ENCODE measurements at places on chromosomes 12 and 14. TPM values are rescaled to one million over a fixed set of nuclear protein-coding genes. Genes with fewer than 3 reads are reported as not detected.
A peak's percentile ranks its signal among the peaks of the same experiment; 100 is the strongest.

DNA sequence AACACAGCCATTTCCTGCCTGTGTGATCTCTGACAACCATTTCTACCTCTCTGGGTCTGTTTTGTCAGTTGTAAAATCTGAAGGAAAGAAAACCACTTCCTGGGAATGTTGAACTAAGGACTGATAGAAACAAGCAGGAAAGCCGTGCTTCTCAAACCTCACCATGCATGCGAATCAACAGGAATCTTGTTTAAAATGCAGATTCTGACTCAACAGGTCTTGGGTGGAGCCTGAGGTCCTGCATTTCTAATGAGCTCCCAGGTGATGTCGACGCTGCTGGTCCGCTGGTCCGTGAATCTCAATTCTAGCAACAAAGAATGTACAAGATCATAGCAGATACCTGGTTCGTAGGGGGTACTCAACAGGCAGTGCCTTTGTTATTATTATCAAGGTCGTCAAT lies 38.0 kb upstream of the GPATCH2L start:
- DNase-seq, result no peak

DNA sequence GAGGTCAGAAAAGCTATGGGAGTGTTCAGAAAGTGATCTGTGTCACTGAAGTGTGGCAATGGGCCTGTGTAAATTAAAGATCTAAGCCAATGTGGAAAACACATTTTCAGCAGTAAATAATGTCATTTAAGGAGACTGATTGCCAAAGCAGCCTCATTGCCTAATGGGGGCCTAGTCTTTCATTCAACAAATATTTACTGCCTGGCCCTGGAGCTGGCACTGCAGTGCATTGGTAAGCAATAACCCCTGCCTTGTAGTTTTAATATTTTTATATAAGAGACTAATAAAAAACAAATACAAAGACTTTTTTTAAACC lies 326.6 kb downstream of the BTG1 start:
- DNase-seq, result no peak

- peak; percentile 31 for DNase-seq
Observed at GRCh38 chr12:59084511-59085375, 164.4 kb upstream of the LRIG3 start.

- no peak for DNase-seq
Observed at GRCh38 chr14:22010545-22011252, 337.1 kb upstream of the OR4E1 start.

The OVCH1 gene
- total RNA-seq, result not detected

The LIN7A gene
- 10.0 TPM for total RNA-seq

- DNase-seq, result no peak
Observed at GRCh38 chr12:50241178-50241577, 42.1 kb downstream of the LIMA1 start.

DNA sequence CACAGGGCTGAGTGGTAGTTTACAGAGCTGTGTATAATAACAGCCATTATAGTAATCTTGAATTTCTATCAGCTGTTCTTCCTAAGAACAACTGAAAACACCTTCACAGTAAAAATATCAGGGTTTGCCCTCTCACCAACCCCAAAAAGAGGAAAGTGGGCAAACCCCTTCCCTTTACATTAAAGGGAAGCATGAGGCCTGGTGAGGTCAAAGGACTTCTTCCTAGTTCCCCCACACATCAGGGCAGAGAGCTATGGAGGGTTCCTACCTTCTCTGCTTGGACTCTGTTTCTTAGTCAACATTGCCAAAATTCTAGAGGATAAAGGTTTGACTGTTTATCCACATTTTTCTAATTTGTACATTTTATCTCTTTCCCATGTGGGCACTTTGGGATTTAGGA lies 4.4 kb upstream of the RPAP3 start:
- DNase-seq, result no peak

DNA sequence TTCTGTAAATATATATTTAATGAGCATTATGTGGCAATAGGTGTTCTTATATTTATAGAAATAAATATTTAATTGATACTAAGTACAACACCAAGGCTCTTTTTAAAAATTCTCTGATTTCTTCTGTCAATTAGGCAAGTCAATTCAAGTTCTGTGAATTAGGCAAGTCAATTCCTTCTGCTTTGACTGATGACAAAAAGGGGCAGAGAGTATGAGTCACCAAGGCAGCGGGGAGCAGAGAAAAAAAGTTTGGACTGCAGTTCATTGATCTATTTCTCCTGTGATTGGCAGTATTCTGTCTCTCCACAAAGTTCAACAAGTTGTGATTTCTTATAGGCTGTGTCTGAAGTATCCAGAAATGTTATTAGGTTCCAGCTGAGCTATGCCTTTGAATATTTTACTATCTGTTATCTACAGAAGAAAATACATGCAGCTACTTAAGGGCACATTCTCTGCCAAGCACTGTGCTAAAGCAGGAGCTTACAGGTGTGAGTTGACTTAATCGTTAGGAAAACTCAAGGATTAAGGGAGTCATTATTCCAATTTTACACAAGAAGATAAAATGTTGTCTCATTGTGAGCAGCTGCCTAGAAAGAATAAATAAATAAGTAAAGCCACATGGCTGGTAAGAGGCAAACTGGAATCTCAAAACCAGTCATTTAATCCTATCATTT lies 206.4 kb upstream of the ALG10B start:
- DNase-seq, result no peak

GRCh38 chr12:64125913-64126312 lies 96.2 kb downstream of the KICS2 start:
- peak; percentile 21 for DNase-seq

- no peak for DNase-seq
Observed at GRCh38 chr14:34782031-34782430, 67.6 kb upstream of the CFL2 start.

The PLXNC1 gene
- total RNA-seq, result 0.76 TPM

- no peak for DNase-seq
Observed at GRCh38 chr12:52164624-52165023, 27.2 kb downstream of the KRT80 start.

The STXBP6 gene
- total RNA-seq, result 5.3 TPM

The BATF gene
- total RNA-seq, result not detected

DNA sequence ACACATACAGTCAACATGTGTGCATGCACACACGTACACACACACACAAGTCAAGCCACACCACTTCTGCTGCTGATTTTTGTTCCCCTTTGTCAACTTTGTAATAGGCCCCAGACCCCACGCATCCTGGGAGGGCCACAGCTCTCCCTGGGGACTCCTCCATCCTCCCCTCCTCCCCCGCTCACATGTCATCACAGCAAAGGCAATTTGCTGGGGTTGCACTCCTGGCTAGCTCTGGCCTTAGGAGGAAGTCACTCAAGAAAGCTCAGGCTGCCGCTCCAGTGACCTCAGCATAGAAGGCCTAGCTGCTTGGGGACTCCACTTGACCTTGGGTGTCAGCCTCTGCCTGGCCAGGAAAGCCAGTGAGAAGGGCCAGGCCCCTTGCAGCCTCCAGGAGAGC lies 27.2 kb downstream of the NGB start:
- DNase-seq, result no peak
